ENCODE measurements at places on chromosomes 5 and 9.

DNA sequence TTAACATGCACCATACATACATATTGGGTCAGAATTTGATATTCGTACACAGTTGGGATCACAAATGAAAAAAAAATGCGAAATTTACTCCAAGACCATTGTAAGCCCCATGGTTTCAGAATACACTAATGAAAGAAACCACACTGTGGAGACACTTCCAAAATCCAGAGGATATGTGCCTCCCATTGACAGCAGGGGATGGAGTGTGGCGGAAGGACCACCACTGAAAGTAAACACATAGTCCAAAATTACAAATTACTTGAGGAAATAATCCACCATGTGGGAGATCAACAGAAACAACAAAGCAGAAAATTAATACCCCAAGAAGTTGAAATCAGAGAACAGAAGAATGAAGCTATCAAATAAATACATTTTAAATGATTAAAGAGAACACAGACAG, 291.6 kb upstream of the PAPPA start:
- no peak for DNase-seq

GRCh38 chr9:132369421-132369820, 14.6 kb upstream of the SETX start:
- DNase-seq = no peak

- no peak for DNase-seq
These were observed 1084.4 kb upstream of the WWC1 start for GRCh38 chr5:167207081-167207480.

GRCh38 chr5:67028371-67028770, 168.2 kb downstream of the CD180 start:
- no peak for DNase-seq

DNA sequence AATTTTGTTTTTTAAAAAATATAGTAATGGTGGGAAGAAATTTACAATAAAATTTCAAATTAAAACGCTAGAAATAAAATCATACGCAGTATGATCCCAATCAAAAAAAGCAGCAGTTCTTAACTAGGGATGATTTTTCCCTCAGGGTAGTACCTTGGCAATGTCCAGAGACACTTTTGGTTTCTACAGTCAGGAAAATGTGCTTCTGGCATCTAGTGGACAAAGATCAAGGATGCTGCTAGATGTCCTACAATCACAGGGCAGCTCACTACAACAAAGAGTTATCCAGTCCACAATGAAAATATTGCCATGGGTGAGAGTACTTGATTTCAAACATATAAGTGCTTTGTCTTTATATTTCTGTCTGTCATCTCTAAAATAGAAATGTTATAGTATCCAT, 400.2 kb upstream of the SGCD start:
- DNase-seq = no peak

- DNase-seq = no peak
These were observed 532.4 kb upstream of the ITGA1 start for GRCh38 chr5:52255308-52255707.

DNA sequence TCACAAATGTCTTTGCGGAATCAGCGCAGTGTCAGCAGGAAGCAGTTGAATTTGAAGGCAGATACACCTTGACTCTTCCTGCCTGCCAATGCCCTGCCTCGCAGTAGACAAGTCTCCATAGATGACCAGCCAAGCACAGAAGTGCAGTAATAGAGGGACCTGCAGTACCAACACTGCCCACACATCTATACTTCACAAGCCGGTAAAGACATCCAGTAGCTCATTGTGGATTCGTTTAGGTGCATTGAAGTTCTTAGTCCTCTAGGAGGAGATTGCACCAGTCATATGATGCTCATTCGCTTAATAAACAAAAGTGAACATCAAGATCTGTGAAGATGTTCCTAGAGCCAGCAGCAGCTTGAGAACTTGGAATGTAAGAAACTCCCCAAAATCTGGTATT, 7.1 kb upstream of the IFNA2 start:
- DNase-seq = no peak

DNA sequence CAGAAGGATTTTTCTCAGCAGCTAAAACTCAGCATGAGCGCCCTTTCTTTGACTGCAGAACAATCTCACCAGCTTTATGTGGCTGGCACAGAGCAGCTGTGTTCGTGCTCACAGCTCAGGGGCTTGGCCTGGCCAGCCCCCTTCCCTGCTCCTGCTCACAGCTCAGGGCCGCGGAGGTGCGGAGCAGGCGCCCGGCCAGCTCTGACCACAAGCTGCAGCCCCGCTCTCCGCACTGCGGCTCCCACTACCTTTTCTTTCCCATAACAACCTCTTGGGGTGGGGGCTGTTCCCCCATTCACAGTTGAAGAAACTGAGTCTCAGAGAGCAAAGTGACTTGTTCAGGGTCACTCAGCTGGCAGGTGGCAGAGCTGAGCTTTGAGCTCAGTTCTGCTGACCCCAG, 34.0 kb upstream of the PHYKPL start:
- no peak for DNase-seq

DNA sequence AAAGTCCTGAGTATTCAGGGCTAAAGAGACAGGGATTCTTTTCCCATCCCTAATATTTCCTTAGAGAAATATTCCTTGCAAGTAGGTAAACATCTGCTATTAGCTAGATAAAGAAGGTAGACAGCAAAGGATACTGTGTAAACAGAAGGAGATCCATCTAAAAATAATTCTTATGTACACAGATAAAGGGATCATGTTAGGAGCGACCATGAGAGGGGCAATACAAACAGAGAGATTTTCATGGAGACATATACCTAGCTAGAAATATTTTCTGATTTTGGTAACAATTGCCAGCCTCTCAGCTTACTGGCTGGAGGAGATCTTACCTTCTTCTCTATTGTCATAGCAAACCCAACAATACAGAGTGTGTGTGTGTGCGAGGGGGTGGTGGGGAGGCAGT, 184.6 kb upstream of the DMAC1 start:
- DNase-seq = no peak

Data from NCI-H774 (cell line).